Naive thymus-derived CD4-positive, alpha-beta T cell (primary cell): ENCODE measurements at places on chromosomes 13 and 19. TPM values are rescaled to one million over a fixed set of nuclear protein-coding genes. Genes with fewer than 3 reads are reported as not detected.

- H3K4me3 ChIP-seq: no peak overlapping the region
- no peak for DNase-seq
- no peaks in the 10 kb centered on the region for H3K4me1 ChIP-seq
- no peak overlapping the region for H3K27ac ChIP-seq
- H3K27me3 ChIP-seq: no peaks in the 10 kb centered on the region
Measured at GRCh38 chr13:37797631-37798030, 71.9 kb downstream of the TRPC4 start.

GRCh38 chr19:53872762-53873161, 5.1 kb downstream of the MYADM start:
- DNase-seq: no peak
- H3K4me1 ChIP-seq: peaks cover 59% of the 10 kb centered on the region
- no peaks in the 10 kb centered on the region for H3K27me3 ChIP-seq

- no peaks in the 10 kb centered on the region for H3K27me3 ChIP-seq
- H3K4me3 ChIP-seq: no peak overlapping the region
- no peaks in the 10 kb centered on the region for H3K4me1 ChIP-seq
- H3K27ac ChIP-seq: no peak overlapping the region
- H3K36me3 ChIP-seq: no peaks in the 10 kb centered on the region
- no peak for DNase-seq
Measured at GRCh38 chr19:31761281-31761913, 412.2 kb upstream of the TSHZ3 start.

- H3K27me3 ChIP-seq: no peaks in the 10 kb centered on the region
- DNase-seq: peak; percentile 73
- no peak overlapping the region for H3K4me3 ChIP-seq
- H3K27ac ChIP-seq: no peak overlapping the region
Measured at GRCh38 chr19:57406516-57407123, 4.3 kb upstream of the ZNF17 start.

- H3K27me3 ChIP-seq: no peaks in the 10 kb centered on the region
- H3K4me3 ChIP-seq: no peak overlapping the region
- DNase-seq: no peak
- no peaks in the 10 kb centered on the region for H3K4me1 ChIP-seq
- no peaks in the 10 kb centered on the region for H3K36me3 ChIP-seq
- H3K27ac ChIP-seq: no peak overlapping the region
Measured at GRCh38 chr13:106145997-106146864, 389.2 kb downstream of the EFNB2 start.

DNA sequence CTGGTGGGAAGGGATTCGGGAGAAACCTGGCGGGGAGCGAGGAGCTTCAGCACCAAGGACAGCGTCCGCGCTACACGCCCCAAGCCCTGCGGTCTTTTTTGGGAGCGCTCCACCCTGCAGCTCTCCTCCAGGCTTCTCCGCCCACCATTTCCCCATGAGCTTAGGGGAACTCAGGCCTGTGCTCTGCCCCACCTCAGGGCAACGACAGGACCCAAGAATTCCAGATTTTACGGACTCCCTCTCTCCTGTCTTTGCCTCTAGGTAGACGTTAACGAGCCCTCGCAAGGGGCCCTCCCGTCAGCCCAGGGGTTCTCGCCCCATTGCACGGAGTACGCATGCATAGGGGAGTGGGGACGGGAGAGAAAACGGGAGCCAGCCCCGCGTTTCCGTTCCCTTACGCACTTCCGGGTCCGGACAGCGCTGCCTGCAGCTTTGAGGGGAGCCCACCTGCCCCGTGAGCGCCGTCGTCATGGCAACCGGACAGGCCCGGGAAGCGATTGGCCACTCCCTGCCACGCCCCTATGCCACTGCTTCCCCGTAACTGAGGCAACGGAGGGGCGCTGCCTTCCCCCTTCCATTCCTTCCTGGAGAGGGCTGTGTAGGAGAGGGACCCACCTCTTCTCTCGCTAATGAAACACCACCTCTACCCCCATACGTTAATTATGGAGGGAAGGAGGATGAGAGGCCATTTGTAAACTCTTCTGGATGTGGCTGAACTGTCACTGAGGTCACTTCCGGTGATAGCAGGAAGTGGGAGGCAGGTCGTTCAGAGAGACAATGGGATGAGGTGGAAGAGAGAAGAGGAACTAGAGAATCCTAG, 20.8 kb downstream of the NOVA2 start:
- H3K27ac ChIP-seq: no peak overlapping the region
- DNase-seq: no peak
- H3K4me3 ChIP-seq: peak overlapping the region; percentile 53
- H3K4me1 ChIP-seq: no peaks in the 10 kb centered on the region

GRCh38 chr13:27122036-27122435, 49.6 kb downstream of the USP12 start:
- no peak overlapping the region for H3K27ac ChIP-seq
- H3K4me3 ChIP-seq: no peak overlapping the region
- no peak for DNase-seq
- no peaks in the 10 kb centered on the region for H3K4me1 ChIP-seq
- H3K27me3 ChIP-seq: no peaks in the 10 kb centered on the region

- no peak overlapping the region for H3K4me3 ChIP-seq
- H3K36me3 ChIP-seq: no peaks in the 10 kb centered on the region
- DNase-seq: no peak
- H3K4me1 ChIP-seq: no peaks in the 10 kb centered on the region
- H3K27ac ChIP-seq: no peak overlapping the region
- no peaks in the 10 kb centered on the region for H3K27me3 ChIP-seq
Measured at GRCh38 chr13:66313413-66313812, 916.7 kb downstream of the PCDH9 start.

GRCh38 chr13:112513761-112514160, 74.2 kb downstream of the TUBGCP3 start:
- H3K4me3 ChIP-seq: no peak overlapping the region
- no peaks in the 10 kb centered on the region for H3K4me1 ChIP-seq
- H3K27ac ChIP-seq: no peak overlapping the region
- no peaks in the 10 kb centered on the region for H3K27me3 ChIP-seq

- H3K27me3 ChIP-seq: no peaks in the 10 kb centered on the region
- DNase-seq: no peak
- H3K4me3 ChIP-seq: no peak overlapping the region
- no peaks in the 10 kb centered on the region for H3K36me3 ChIP-seq
- no peaks in the 10 kb centered on the region for H3K4me1 ChIP-seq
- no peak overlapping the region for H3K27ac ChIP-seq
Measured at GRCh38 chr13:23621316-23621645, 51.1 kb downstream of the TNFRSF19 start.

GRCh38 chr13:31053091-31053490, 108.6 kb downstream of the HSPH1 start:
- DNase-seq: no peak
- H3K36me3 ChIP-seq: no peaks in the 10 kb centered on the region
- no peak overlapping the region for H3K27ac ChIP-seq
- H3K4me3 ChIP-seq: no peak overlapping the region
- no peaks in the 10 kb centered on the region for H3K4me1 ChIP-seq

GRCh38 chr13:37074703-37075102, 15.2 kb upstream of the SUPT20H start:
- H3K27ac ChIP-seq: no peak overlapping the region
- H3K4me1 ChIP-seq: no peaks in the 10 kb centered on the region
- DNase-seq: no peak
- no peak overlapping the region for H3K4me3 ChIP-seq
- no peaks in the 10 kb centered on the region for H3K36me3 ChIP-seq

- DNase-seq: no peak
- no peak overlapping the region for H3K27ac ChIP-seq
- H3K4me3 ChIP-seq: no peak overlapping the region
Measured at GRCh38 chr19:5447700-5448311, 7.4 kb upstream of the ZNRF4 start.

DNA sequence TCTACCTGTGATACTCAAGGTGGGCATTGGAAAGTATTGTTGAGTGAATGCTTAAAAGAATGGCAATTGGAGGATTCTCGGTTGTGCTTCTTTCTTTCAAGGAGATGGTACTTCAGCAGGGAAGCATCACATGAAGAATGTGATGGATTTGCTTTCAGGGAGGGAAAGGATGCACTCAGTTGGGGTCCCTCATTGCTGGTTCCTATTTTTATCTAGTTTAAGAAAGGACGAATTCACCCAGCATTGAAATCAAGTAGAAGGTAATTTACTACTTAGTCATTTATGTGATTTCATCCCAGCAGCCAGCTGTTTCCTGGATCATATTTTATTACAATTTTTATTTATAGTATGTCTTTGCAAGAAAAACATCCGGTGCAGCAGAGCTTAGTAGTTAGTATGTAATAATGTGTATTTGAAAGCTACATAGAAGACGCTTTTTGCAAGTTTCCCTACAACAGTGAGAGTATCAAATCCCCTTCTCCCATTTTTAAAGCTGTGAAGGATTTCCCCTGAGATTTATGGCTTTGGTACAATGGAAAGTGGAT, 417.9 kb downstream of the GPC5 start:
- no peak overlapping the region for H3K4me3 ChIP-seq
- H3K36me3 ChIP-seq: no peaks in the 10 kb centered on the region
- no peaks in the 10 kb centered on the region for H3K4me1 ChIP-seq
- no peak for DNase-seq

GRCh38 chr13:89361909-89362308, 1690.7 kb downstream of the SLITRK5 start:
- no peaks in the 10 kb centered on the region for H3K36me3 ChIP-seq
- no peaks in the 10 kb centered on the region for H3K4me1 ChIP-seq
- H3K4me3 ChIP-seq: no peak overlapping the region
- no peak for DNase-seq
- no peak overlapping the region for H3K27ac ChIP-seq

DNA sequence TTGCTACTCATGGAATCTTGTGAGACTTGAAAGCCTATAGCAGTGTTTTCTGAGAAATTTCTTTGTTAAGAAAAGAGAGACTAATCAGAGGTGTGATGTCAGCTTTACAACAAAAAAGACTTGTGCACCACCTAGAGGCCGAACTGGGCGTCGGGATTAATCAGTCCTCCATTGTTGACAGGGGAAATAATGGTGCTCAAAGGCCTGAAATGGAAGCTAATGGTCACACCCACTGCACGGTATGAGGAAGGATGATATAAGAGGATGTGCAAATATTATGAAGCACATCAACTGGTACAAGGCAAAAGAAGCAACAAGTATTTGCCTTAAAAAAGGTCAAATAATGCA, 480.2 kb upstream of the MIR17HG start:
- H3K27me3 ChIP-seq: no peaks in the 10 kb centered on the region

DNA sequence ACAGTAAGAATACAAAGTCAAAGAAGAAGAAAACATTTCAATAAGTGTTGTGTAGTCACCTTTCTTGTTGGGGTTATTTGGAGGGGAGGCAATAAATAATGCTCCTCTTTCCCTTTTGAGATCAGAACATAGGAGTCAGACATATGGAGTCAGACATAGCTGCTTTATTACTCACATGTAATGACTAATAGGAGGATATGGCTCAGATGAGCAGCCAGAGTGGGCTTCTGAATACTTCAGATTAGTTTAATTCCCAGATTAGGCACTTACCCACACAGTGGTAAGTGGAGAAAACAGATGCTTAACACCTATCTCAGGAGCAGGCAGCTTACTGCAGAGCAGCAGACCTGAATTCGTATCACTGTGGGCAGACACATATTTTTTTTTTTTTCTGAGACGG, 31.7 kb upstream of the C1QTNF9B start:
- no peak overlapping the region for H3K4me3 ChIP-seq
- no peak overlapping the region for H3K27ac ChIP-seq
- no peaks in the 10 kb centered on the region for H3K36me3 ChIP-seq
- no peak for DNase-seq
- no peaks in the 10 kb centered on the region for H3K4me1 ChIP-seq
- H3K27me3 ChIP-seq: no peaks in the 10 kb centered on the region

- H3K4me1 ChIP-seq: peaks cover 2% of the 10 kb centered on the region
- H3K4me3 ChIP-seq: no peak overlapping the region
Measured at GRCh38 chr13:98450539-98451111, 126.3 kb downstream of the STK24 start.

- H3K4me3 ChIP-seq: no peak overlapping the region
- no peaks in the 10 kb centered on the region for H3K27me3 ChIP-seq
- H3K36me3 ChIP-seq: no peaks in the 10 kb centered on the region
- H3K4me1 ChIP-seq: no peaks in the 10 kb centered on the region
- H3K27ac ChIP-seq: no peak overlapping the region
- DNase-seq: no peak
Measured at GRCh38 chr13:105019073-105019472, 1516.4 kb downstream of the EFNB2 start.

GRCh38 chr19:6721773-6722172, 1.3 kb upstream of the C3 start:
- no peaks in the 10 kb centered on the region for H3K36me3 ChIP-seq
- no peaks in the 10 kb centered on the region for H3K27me3 ChIP-seq
- H3K4me3 ChIP-seq: no peak overlapping the region
- no peak overlapping the region for H3K27ac ChIP-seq

DNA sequence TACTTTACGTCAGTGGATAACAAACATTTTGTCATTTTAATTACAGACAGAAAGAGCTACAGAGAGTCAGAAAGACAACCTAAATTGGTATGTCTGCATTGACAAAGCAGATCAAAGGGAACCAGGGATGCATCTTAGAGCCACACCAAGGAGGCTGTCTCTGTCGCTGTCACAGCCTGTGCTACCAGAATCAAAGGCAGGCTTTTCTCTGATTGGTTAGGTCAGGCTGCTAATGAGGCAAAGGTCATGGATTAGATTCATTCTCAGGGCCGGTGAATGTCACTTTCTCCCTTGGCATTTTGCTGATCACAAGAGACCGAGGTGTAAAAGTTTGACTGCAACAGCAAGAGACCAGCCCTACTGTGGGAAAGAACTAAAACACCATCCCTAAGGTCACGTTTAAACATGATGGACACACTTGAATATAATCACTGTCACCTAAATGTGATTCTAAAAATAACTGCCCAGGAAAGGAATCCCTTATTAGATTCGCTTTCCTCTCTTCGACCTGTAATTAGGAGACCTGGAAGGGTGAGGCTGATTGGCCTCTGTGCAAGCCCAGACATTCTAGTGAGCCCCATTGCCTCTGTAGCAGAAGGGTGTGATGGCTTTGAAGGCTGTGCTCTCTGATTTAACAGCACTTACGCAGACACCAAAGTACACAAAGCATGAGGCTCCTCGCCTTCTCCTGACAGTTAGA, 314.4 kb upstream of the NBEA start:
- no peak for DNase-seq
- H3K36me3 ChIP-seq: no peaks in the 10 kb centered on the region
- no peak overlapping the region for H3K27ac ChIP-seq
- H3K4me1 ChIP-seq: no peaks in the 10 kb centered on the region
- no peak overlapping the region for H3K4me3 ChIP-seq

The IL17D gene
- polyA plus RNA-seq: not detected

The ZFP82 gene
- 13.9 TPM for polyA plus RNA-seq

The UBE2L5 gene
- not detected for polyA plus RNA-seq

The PGPEP1 gene
- polyA plus RNA-seq: 11.1 TPM

The ZBTB7A gene
- 45.0 TPM for polyA plus RNA-seq
